NCI-H1436 treated with DMSO at 0.1 percent for 48 hours (cell line): ENCODE measurements at places on chromosomes 16 and 17.
A peak's percentile ranks its signal among the peaks of the same experiment; 100 is the strongest.

DNA sequence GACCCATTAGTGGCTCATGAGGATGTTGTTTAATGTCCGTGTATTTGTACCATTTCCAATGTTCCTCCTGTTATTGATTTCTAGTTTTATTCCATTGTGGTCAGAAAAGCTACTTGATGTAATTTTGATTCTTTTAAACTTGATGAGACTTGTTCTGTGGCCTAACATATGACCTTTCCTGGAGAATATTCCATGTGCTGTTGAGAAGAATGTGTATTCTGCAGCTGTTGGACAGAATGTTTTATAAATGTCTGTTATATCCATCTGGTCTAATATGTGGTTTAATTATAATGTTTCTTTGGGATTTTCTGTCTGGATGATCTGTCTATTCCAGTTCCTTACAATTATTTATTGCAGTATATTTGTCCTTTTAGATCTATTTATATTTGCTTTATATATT lies 2.9 kb upstream of the ABCA10 start:
- no peak for DNase-seq

- no peak for DNase-seq
These were observed 5.8 kb downstream of the SEZ6L2 start for GRCh38 chr16:29893553-29893952.

DNA sequence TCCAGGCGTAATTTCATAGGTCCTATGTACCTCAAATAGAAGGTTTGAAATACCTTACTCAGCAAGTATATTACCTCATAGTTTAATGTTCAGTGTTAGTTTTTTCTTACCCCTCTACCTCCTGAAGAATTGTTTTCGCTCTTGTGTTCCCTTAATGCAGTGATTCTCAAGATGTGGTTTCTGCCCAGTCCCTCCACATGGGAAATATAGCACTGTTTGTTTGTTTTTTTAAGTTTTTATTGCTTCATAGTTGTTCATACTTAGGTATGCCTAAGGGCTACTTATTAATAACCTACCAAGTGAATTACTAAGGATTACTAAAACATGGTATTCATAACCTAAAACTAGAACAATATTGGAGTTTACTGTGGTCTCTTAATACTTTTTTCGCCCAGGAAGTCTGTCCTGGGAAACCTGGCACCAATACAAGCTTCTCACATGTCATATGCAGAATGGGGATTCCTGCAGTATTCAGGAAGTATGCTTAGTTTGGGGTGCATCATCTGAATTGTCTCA lies 5.0 kb downstream of the RSPRY1 start:
- no peak for DNase-seq

DNA sequence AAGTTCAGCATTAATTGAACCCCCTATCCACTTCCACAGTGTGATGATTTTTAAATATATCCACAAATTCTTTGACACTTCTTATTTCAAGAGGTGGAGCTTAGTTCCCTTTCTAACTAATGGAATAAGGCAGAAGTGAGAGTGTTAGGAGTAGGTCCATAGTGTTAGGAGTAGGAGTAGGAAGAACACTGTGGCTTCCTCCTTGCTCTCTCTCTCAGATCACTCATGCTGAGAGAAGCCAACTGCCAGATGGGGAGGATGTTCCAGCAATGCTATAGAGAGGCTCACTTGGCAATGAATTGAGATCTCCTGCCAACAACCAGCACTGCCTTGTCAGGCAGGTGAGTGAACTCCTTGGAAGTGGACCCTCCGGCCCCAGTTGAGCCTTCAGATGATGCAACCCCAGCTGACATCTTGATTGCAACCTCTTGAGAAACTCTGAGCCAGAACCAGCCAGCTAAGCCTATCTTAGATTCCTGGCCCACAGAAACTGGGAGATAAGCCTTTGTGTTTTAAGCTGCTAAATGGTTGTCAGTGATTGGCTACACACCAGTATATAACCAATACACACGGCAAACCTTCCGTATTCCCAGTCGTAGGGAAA lies 44.3 kb downstream of the SPECC1 start:
- no peak for DNase-seq

- no peak for DNase-seq
These were observed 26.3 kb downstream of the CEP112 start for GRCh38 chr17:66165537-66166123.

- DNase-seq = no peak
These were observed 408.6 kb downstream of the HAPSTR1 start for GRCh38 chr16:9499941-9500593.

DNA sequence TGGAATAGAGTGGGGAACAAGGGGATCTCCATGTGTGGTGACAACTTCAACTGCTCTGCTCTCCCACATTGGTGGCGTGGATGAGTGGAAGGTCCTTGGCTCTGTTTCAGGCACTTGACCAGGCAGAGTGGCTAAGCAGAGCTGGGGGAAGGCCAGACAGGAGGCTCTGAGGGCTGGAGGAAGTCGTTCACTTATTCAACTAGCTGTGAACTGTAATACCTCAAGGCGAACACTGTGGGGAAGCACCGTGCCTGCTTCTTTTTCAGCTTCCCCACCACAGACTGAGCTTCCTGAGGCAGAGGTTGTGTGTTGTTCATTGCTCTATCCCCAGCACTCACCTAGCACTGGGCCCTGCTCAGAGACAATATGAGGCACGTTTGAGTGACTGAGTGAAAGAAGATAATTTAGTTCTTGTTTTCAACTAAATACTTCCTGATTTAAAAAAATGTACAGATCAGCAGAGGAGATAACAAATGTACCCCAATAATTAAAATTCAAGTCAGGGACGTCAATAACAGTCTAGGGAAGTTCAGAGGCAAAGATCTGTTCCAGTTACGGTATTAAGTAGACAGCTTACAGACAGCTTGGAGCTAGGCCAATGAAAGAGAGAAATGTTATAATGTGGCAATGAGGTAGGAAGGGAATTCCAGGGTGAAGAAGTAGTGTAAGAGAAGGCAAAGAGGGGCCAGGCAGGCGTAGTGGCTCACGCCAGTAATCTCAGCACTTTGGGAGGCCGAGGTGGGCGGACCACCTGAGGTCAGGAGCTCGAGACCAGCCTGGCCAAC lies 34.7 kb downstream of the MYO18A start:
- no peak for DNase-seq

DNA sequence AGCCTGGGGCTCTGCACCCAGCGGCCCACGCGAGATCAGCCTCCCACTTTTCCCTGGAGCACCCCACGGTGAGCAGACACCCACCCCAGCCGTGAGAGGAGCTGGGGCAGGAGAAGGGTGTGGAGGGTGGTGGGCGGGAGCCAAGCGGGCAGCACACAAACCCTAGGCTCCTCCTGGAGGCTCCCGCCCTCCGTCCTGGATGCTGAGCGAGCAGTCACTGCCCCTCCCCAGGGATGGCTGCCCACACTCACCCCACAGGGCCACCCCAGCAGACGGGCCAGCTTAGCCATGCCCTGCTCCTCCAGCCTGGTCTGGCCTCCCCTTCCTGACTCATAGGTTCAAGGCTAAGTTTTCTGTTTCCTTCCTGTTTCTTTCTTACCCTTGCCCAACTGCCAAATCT lies 15.7 kb upstream of the ABCC3 start:
- DNase-seq = no peak

DNA sequence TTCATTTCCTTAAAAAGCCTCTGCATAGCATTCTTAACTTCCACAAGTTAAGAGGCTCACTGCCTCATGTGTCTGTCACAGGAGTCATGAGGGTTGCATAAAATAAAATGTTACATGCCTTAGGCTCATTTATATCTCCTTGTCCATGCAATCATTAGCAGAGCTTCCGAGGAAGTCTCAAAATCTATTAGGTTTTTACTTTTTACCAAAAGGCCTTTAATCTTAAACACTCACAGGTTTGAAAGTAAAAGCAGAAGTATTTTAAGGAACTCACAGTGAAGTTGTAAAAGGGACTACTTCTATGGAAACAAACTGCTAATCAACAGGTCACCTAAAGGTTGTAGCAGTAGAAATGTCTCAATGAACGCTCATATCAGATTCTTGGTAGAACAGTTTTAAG lies 5.2 kb upstream of the ATP6V0A1 start:
- no peak for DNase-seq

DNA sequence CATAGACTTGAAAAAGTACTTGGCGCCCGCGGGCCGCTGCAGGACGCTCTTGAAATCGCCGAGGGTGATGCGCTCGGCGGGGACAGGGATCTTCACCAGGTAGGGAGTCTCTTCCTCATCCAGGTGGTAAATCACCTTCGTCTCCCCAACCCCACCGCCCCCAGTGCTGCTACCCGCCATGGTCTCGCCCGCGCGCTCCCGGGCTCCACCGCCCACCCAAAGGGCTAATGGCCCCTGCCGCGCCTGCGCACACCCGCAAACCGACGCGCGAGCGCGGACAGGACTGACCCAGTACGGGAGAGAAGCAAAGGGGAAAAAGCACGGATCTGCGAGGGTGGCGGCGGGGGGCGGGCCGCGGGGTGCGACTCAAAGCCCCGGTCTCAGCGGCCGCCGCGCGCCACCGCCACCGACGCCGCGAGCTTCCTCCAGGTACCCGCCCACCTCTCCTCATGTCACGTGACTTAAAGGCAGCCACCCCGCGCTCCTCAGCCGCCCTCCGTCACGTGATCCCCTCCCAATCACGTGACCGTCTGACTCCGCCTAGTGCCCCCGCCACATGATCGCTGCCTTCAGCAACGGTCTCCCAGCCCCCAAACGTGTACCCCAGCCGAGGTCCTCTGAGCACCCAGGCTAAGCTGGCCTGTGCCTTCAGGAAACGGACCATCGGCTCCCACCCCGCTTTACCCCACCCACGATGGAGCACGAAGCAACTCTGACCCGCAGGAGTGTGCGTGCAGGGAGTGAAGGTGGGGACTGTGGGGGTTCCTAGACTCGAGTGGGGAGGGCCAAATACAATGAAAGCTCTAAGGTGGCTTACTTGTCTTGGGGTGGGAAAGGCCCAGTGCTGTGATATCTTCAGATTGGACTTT lies at the start of gene DVL2:
Gene DVL2 (minus strand): TSS at position 435 of the 869 bp plus-strand sequence. CDS start 255 bp downstream, at position 180.
- peak; percentile 59 for DNase-seq

- DNase-seq = no peak
These were observed 47.4 kb upstream of the SLC38A10 start for GRCh38 chr17:81342269-81343070.

GRCh38 chr16:57810197-57811031 lies 8.1 kb upstream of the KIFC3 start:
- DNase-seq = no peak

GRCh38 chr17:32494621-32495358 lies 8.0 kb downstream of the CDK5R1 start:
- no peak for DNase-seq

DNA sequence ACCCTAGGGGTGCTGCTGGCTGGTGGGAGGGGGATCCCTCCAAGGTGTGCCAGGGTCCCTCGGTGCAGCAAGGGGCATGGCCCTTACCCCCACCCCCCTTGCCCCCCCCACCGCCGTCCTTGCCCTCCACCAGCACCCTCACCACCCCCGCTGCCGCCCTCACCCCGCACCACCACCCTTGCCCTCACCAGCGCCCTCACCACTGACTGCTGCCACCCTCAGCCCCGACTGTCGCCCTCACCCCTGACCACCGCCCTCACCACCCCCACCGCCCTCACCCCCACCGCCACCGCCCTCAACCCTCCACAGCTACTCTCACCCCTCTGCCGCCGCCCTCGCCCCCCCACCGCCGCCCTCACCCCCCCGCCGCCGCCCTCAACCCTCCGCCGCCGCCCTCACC lies 23.1 kb upstream of the ACSF3 start:
- DNase-seq = no peak

DNA sequence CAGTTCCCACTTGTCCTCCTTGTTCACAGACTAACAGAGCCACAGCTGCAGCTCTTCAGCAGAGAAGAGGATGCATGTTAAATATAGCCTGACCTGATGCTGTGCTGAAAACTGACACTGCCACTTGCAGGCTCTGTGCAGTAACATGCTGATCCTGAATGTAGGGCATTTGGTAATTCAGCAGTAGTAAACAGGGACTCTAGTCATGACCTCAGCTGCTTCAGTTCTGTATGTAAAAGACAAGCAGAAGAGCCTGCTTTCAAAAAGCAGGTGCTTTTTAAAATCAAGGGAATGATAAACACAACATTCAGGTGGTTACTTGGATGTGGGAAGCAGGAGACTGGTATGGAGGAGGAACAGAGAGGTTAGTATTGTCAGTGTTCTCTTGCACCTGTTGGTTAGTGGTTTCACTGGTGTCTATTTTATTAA lies 33.8 kb downstream of the ESRP2 start:
- DNase-seq = peak; percentile 19

GRCh38 chr16:11666103-11667055 lies 1.9 kb upstream of the SNN start:
- no peak for DNase-seq

DNA sequence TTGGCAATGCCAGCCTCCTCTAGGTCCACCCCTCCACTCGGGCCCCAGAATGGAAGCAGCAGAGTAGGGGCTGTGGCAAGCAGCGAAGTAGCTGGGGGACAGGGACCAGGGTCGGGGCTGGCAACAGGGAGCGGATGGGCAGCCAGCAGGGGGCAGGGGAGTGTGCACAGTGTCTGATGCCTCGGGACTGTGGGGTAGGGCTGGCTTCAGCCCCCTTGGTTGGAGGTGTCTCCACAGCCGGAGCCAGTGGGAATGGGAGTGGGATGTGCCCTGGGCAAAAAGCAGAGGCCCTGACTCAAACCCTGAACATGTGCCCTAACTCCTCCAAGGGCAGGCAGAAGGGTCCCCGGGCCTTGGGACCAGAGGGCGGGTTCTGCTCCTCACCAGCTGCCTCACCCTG lies 18.5 kb upstream of the ARHGAP27 start:
- DNase-seq = no peak

DNA sequence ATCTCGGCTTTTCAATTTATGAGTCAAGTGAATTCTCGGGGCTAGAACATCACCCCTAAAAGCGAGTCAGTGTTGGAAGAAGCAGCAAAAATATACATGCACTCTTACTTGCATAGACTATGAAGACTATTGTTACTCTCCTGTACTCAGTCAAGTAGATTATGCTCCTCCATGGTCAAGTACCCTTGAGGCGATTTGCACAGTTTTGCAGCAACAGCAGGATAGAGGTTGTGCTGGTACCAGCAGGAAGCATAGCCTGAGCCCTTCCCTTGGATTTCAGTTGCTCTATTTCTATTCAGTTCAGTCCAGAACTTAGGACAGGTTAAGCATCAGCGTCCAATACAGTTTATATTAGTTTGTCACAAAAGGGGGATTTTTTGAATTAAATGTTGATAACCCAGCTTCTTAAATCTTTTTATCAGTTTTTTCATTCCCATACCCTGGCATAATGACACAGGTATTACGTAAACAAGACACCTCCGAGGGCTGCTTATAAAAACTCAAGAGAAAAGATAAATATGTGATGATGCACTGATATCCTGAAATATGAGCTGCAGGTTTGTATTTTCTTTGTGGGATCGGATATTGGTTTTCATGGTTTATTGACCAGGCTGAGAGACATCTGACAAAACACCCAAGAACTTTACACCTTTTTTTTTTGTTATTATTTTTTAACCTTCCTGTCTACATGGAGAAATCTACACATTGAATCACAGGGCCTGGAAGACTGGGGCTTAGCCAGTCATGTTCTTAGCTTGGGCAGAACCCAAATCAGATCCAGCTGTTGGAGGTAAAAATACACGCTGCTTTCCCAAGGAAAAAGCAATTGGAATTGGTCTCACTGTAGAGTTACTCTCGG lies 144.1 kb downstream of the PITPNC1 start:
- DNase-seq = peak; percentile 42
